ENCODE measurements at places on chromosomes 2 and 18.
A peak's percentile ranks its signal among the peaks of the same experiment; 100 is the strongest.

- DNase-seq = no peak
Observed at GRCh38 chr2:224885836-224886547, 156.3 kb downstream of the DOCK10 start.

DNA sequence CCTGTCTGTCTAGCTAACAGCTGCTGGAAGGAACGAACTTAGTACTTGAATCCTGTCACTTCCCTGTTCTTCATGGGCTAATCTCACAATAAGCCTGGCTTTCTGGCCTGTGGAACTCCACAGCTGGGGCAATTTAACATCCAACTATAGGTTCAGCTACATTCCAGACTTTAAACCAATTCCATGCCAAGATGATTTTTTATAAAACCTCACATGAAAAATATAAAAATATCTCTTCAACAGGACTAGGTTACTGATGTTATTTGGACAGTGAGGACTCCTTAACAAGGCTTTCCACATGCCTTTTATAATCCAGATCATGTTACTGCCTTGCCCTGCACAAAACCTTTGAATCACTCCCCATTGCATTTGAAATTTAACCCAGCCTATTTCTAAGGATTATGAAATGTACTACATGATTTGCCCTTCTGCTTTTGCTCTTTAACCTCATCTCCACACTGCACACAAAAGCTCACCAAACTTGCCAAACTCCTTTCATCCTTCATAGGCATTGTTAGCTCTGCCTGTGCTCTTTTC is 863.2 kb upstream of the CHAC2 start:
- DNase-seq = no peak

DNA sequence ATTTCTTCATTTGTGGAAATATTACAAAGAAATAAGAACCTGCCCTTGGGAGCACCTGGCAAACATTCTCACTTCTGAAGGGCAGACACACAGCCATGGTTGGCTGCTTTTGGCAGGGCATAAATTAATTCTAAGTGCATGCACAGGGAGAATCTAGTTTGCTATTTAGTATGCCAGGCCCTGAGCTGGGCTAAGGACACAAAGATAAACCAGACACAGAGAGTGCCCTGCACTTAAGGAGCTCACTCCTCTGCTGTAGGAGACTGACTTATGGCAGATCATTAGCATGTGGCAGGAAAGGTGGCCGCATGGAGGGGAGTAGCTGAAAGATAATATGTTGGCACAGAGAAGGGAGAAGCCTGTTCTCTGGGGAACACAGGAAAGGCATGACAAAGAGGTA is 367.0 kb downstream of the LPIN1 start:
- no peak for DNase-seq

DNA sequence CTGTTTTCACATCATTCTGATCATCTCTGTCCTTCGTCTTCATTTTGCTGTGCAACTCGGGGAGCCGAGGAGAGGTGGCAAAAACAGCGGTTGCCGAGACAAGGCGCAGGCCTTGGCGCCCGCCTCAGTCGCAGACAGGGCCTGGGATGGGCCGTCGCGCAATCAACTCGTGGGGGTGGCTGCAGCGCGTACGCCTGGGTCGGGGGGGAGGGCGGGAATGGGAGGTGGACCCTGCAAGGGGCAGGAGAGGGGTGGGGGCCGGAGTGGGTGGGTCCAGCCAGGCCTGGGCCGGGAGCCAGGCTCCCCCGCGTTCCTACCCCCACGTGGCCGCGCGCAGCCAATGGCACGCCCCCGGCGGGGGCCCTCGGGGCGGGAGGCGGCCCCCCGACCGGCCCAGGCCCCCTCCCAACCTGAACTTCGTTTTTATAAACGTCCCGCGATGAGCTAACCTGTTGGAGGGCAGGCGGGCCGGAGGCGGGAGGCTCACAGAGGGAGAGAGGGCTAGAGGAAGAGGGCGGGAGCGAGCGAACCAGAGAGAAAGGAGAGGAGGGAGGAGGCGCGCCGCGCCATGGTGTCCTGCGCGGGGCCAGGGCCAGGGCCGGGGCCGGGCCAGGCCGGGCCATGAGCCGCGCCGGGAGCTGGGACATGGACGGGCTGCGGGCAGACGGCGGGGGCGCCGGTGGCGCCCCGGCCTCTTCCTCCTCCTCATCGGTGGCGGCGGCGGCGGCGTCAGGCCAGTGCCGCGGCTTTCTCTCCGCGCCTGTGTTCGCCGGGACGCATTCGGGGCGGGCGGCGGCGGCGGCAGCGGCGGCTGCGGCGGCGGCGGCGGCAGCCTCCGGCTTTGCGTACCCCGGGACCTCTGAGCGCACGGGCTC is at the start of gene HOXD13:
HOXD13 (plus strand) TSS at position 452 of the 875 bp plus-strand sequence; CDS start at position 622, 170 bp downstream.
- no peak for DNase-seq

DNA sequence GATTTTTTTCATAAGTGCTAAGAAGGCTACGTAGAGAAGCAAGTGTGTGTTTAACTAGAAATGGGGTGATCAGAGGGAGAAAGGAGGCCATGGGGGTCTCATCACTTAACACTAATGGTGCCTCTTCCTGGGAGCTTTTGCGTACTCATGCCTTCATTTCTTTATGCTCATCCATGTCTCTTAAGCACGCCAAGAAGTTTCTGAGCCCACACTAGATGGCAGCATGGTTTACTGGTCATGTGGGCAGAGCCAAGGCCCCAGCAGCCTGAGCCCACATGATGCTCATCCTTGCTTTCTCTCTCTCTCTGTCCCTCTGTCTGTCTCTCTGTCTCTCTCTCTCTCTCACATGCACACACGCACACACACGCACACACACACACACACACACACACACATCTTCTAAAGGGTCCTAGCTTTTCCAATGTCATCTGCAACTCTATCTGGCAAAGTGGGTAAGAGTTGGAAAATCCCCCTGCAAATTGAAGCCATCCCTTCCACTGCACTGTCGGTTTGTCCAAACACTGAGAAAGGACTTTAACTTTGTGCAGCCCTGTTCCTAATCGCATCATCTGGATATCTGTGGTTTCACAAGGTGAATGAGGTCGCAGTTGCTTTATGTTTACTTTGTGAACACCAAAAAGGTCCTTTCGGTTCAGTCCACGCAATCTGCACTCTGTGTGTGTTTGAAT is 137.1 kb upstream of the CCDC68 start:
- DNase-seq = peak; percentile 63

GRCh38 chr2:98643496-98644100 is 35.2 kb downstream of the UNC50 start:
- DNase-seq = no peak

DNA sequence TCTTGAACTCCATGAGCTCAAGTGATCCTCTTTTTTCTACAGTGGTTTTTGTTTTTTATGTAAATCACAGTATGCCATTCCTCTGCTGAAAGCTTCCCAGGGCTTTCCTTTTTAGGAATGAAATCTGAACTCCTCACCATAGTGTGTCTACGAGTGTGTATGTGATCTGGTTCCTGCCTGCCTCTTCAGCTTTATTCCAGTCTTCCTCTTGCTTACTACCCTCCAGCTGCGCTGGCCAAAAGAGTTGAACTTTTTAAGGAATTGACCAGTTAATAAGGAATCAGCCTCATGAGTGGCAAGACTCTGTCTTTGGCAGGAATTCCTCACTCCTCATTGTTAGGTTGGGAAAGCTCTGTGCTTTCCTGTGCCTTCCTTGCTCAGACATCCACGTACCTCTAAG is 4.0 kb downstream of the CCT7 start:
- no peak for DNase-seq

DNA sequence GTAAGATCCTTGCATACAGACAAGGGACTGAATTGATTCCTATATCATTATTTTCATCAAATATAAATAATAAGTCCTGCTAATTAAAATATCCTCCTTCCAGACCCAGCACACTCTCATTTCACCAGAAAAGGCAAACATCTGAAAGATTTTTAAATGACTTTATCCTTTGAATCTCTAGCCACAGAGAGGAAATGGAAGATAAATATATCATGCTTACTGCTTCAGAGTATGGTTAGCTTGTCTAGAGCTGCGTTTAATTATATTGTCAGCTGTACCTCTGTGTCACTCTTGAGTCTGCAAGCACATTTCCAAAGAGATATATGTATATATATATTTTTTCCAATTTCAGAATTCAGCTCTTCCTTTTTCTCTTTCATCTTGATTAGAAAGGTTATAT is 232.7 kb downstream of the TRIB2 start:
- DNase-seq = no peak

- DNase-seq = peak; percentile 27
Observed at GRCh38 chr2:201357221-201357620, at the start of gene FLACC1. Gene FLACC1 (minus strand): TSS chr2:201357345. CDS start chr2:201351404, 5,941 bp downstream.

- DNase-seq = no peak
Observed at GRCh38 chr2:177588671-177589070, 196.1 kb downstream of the AGPS start.

DNA sequence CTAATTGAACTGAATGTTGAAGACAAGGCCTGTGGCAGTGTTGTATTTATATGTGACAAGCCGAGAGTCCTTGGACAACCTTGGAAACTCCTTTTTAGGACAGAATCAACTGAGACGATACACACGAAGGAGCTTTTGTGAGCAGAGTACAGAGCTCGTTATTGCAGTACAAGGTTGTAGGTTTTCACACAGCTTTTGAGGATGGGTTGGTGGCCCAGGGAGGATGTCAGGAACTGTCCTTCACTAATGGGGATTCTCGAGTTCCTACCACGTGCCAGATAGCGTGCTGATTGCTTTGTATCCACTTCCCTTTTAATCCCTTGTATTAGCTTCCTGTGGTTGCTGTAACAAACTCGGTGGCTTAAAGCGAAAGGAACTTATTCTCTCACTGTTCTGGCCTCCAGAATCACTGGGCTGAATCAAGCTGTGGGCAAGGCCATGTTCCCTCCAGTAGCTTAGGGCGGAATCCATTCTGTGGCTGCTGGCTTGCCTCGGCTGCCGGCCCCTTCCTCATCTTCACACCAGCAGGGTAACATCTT is 20.2 kb downstream of the INPP4A start:
- no peak for DNase-seq

DNA sequence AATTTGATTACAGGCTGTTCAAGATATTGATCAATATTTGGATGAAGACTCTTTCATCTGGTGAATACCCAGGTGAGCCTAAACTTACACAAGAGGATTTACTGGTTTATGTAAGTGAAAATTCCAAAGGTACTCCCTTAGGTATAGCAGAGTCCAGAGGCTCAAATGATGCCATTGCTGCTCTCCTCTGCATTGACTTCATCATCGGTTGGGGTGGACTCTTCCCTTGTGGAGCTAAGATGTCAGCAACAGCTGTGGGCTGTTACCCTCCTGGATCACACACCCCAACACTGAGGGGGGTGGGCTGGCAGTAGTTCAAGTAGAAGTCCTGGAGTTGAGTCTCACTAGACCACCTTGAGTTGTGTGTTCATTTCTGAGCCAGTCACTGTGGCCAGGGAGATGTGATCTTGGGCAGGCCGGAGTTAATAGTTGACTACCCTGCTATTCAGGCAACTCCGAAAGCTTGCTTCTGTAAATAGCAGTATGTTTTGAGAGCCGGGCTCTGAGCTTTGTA is 236.9 kb downstream of the PTPRM start:
- no peak for DNase-seq

GRCh38 chr2:109383505-109384307 is 230.1 kb downstream of the SEPTIN10 start:
- no peak for DNase-seq

- DNase-seq = no peak
Observed at GRCh38 chr2:156322686-156323231, 9.8 kb downstream of the NR4A2 start.

DNA sequence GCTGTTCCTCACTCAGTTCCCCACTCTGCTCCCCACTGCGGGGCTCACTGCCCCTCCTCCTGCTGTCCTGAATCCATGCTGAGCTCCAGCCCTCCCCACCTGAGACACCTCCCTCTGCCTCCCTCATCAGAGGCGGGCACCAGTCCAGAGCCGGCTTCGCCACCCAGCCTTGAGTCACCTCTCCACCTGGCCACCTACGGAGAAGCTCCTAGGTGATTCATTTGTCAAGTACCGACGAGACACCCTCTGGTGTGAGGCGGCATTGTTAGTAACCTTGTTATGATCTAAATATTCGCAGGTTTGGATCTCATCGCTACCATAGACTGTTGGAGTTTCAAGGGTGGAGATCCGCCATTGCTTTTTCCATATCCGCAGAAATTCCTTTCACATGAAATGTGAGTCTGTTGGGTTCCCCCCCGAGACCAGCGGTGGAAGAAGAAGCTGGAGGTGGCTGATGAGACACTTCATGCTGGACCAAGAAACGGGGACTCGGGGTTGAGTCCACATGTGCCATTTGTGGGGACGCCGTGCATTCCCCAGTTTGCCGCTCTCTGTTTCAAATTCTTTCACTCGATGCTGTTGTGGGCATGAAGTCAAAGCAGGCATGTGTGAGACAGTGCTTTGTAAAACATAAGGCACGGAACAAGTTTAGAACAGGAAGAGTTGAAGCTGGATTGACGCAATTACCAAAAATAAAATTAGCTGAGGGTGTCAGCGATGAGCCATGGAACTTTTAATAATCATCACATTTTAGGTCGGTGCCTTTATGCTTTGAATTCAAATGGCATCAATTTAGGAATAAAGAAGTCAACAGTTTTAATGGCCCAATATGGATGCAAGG is 259.8 kb upstream of the HDAC4 start:
- no peak for DNase-seq

GRCh38 chr2:12352889-12353288 is 363.8 kb upstream of the TRIB2 start:
- DNase-seq = no peak

GRCh38 chr2:16683576-16683975 is 17.9 kb upstream of the CYRIA start:
- no peak for DNase-seq

- peak; percentile 67 for DNase-seq
Observed at GRCh38 chr18:76491473-76491775, 3.6 kb downstream of the ZNF516 start.

GRCh38 chr18:22198163-22198562 is 28.8 kb downstream of the GATA6 start:
- no peak for DNase-seq

DNA sequence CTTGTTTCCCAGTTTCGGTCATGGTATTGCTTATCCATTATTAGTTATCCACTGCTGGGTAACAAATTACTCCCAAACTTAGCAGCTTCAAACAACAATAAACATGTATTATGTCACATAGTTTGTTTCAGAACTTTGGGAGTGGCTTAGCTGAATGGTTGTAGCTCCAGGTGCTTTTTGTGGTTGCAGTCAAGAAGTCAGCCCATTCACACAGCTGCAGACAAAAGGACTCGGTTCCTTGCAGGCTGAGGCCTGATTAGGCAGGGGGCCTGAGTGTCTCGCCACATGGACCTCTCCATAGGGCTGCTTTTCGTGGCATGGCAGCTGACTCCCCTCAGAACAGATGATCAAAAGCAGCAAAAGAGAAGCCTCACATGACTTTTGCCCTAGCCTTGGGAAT is 58.2 kb upstream of the ITGA4 start:
- DNase-seq = no peak

- DNase-seq = no peak
Observed at GRCh38 chr2:1305342-1306013, 107.8 kb upstream of the TPO start.
